Stimulated activated CD4-positive, alpha-beta T cell treated with anti-CD3 and anti-CD28 coated beads, Interleukin-1b, Interleukin-23, amount 100 ng/mL, for 4 hours (primary cell): ENCODE measurements at places on chromosomes 1 and 21.

DNA sequence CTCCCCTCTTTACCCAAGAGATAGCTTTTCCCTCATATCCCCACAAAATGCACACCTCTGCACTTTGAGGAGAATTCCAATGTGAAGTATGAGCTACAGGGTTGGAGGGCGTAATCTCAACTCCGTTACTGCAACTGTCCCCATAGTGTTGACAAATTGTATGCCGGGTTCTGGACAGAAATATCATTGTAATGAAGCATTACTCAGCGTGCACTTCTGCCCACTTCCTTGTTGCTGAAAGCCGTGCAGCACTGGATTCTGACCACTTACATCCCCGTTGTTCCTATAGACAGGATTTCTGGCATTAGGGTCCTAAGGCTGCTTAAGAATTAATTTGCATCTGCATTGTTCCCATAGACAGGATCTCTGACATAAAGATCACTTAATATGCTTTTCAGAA lies 205.6 kb downstream of the RHOU start:
- no peak for DNase-seq

DNA sequence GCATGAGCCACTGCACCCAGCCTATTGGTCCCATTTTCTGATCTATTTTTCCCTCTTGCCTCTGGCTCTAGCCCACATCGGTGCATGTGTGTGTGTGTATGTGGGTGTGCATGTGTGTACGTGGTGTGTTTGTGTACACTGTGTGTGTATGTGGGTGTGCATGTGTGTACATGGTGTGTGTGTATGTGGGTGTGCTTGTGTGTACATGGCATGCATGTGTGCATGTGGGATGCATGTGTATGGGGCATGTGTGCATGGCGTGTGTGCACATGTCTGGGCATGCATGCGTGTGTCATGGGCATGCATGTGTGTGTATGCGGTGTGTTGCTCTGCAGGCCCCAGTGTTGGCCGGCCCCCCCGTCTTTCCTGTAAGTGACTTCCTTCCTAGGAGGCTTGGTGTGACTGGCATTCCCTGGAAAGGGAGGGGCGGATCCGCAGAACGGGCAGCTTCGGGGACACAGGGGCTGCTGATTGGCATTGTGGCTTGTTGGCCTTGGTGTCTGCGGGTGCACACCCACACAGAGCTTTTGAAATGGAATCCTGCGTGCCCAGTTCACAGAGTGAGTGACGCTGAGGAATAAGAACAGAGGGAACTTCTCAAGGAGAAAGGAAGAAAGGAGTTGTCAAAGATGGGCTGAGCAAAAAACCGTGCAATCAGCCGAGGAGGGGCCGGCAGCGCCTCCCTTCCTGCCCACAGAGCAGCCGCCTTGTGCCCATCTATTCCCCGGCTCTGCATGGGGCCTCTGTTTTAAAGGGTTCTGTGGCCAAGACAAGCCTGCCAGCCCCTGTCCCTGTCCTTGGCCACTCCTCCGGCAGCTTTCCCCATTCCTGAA lies 8.0 kb downstream of the PDXK start:
- no peak for DNase-seq

DNA sequence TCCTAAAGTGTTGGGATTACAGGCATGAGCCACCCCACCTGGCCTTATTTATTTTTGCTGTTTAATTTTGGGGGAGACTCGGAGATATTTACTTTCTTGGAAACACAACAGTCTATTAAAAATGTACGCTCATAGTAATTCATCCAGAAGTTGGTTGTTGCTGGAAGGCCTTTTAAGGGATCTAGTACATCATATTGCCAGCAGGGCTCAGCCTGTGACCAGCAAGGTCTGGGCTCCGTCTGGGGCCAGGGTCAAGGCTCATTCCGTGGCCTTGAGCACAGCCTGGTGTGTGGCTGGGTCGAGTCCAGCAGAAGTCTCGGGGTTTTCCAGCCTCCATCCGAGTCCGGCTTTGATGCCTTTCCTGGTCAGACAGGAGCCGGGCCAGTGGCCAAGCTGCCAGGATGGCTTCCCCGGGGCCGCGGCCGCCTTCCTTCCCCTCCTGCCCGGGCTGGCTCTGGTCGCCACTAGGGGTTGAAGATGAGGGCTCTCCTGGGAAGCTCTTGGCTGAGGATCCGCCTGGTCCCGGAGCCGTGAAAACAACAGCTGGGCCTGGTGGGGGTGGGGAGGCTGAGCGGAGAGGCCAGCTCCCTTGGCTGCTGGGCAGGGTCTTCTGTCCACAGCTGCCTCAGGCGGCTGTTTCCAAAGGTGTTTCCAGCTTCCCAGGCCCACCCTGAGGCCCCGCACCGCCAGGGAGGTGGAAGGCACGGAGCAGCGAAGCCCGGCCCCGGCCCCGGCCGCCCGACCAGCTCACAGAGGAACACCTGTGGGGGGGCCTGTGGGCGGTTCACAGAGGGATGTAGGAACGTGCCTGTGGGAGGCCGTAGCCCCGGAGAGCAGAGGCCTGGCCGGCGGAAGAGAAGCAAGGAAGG lies 5.1 kb upstream of the VWA1 start:
- no peak for DNase-seq

DNA sequence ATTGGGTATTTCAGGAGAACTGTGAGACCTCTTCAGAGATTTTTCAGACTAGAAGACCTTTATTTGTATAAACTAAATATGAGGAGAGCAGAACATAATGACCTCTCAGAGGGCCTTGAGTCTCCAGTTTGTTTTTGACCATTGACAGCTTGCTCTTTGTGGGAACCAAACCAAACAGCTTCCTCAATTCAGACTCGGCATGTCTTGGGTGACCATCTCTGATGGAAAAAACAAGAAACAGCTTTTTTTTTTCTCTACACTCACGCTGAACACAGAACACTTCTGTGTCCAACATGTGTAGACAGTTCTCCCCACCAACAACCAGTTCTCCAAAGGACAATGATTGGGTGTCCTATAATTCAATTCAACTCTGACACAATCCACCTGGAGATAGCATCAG lies 11.5 kb downstream of the ATP1A4 start:
- DNase-seq, result no peak

DNA sequence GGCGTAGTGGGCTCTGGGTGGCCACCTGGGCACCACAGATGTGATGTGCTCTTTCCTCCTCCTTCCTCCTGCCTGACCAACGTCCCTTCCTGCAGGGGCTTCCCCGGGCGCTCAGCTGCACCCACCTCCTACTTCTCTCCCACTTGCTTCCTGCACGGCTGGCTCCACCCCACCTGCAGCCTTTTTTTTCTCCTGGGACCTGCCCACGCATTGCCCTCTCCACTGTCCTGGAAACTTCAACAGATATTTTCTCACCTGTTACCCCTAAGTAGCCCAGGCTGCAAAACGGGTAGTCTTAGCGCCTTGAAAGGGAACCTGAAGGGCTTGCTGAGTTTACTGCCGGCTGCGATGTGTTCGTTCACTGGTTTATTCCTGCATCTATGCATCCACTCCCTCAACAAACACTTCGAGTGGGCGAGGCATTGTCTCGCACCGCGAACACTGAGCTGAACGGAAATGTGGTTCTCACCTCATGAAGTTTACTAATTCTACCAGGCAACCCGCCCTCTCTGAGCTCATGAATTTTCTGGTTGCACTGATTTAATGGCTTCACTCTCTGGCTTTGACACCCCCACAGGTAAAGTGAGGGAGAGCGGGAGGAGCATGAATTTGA lies 23.6 kb downstream of the ZBTB18 start:
- DNase-seq, result no peak

- no peak for DNase-seq
Observed at GRCh38 chr1:53949023-53949990, 3.2 kb downstream of the LRRC42 start.

- DNase-seq, result no peak
Observed at GRCh38 chr1:219666242-219666641, 53.3 kb upstream of the ZC3H11B start.
